ENCODE measurements at places on chromosomes 5 and 9.

DNA sequence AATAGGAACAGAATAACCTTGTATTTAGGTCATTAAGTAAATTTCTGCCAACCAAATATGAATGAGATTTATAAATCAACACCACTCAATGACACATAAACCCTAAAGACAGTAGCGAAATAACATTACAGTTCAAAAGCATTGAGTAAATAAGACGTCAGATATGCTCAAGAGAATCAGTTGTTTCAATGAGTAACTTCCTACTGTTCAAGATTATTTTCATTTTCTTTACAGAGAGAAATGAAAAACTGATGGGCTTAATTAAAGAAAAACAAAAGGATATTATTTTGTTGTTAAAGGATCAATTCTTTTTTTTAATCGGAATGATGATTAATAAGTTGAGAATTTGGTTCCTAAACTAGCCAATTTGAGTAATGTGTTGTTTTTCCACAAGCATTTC is 150.1 kb downstream of the BNC2 start:
- no peak for DNase-seq

- DNase-seq = no peak
These were observed 72.9 kb downstream of the PPARGC1B start for GRCh38 chr5:149802809-149803552.

- no peak for DNase-seq
These were observed 181.9 kb upstream of the TBCA start for GRCh38 chr5:77957931-77958521.

DNA sequence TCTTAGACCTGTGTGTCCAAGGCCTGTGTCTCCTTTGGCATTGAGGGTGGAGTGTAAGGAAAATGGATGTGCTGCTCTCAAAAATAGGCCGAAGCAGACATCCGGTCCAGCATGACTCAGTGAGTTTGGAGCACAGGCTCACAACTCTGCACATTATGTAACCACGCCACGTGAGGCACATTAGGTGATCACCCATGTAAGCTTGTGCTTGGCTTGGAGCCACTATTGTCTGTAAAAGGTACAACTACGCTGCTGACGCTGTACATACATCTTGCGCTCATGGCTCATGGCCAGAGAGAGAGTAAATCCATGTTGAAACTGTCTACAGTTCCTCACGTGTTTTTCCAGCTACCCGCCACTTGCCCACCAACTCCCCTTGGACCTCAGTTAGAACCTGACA is 177.5 kb downstream of the PDE4D start:
- DNase-seq = no peak

DNA sequence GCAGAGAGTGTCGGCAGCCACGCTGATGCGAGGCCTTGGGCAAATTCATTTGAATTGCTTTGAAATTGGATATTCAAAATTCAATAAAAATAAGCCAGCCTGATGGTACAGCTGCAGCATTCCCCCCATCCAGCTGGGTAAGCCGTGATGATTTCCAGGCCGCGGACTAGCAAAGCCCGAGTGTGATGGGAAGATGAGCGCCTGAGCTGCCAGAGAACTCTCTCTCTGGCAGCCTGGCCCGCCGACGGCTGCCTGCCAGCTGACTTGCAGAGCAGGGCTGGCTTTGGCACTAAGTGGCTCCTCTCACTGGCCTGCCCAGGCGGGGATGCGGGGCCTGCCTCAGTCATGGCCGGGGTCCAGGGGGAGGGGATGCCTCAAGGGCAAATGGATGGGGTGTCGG is 268.3 kb upstream of the WWC1 start:
- no peak for DNase-seq

GRCh38 chr9:131668057-131668438 is 71.8 kb downstream of the RAPGEF1 start:
- DNase-seq = no peak

DNA sequence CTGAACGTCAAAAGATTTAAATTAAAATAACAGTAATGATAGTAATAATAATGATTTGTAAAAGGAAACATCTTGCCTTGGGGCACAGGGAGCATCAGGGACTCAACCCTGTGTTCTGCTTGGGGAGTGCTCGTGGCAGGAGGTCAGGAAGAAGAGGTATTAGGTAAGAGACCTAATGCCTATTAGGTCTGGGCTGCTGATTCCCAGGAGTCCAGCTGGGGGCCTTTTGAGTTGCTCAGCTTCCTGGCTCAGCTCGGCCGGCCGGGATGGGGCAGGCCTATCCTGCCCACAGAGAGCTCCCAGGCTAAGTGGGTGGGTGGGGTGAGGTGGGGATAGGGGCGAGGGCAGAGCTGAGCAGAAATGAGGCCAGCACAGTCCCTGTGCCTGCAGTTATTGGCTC is 17.5 kb downstream of the LMX1B start:
- DNase-seq = no peak

GRCh38 chr9:16637218-16637617 is 233.3 kb downstream of the BNC2 start:
- no peak for DNase-seq

- no peak for DNase-seq
These were observed 28.8 kb downstream of the TRPM6 start for GRCh38 chr9:74858751-74859414.

DNA sequence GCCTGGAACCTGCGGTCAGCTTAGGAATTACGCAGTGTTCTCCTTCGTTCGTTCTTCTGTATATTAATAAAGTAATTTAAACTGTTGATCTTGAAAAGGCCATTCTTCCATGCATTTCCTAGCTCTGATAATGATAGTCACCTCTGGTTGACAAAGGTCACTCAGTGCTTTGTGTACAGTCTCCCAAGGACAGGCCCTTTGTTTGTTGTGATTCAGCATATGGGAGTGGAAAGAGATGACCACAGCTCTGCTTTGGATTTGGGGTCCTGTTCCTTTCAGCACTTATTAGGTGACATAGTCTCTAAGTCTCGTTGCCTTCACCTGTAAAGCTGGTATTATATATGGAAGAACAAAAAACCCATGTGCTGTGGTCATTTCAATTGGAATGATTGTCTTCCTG is 39.6 kb downstream of the RAD23B start:
- no peak for DNase-seq

All from stimulated activated CD4-positive, alpha-beta T cell treated with anti-CD3 and anti-CD28 coated beads, Interleukin-4, amount 100 ng/mL, for 1 hour (primary cell).